GM23248 (cell line): ENCODE measurements at places on chromosomes 5 and 9.

- no peaks in the 10 kb centered on the region for H3K27me3 ChIP-seq
- H3K36me3 ChIP-seq: no peaks in the 10 kb centered on the region
- no peak overlapping the region for H3K4me3 ChIP-seq
- DNase-seq: peak; percentile 26
- no peaks in the 10 kb centered on the region for H3K4me1 ChIP-seq
These were observed 490.2 kb upstream of the DAP start for GRCh38 chr5:11251247-11251646.

- H3K36me3 ChIP-seq: no peaks in the 10 kb centered on the region
- peak; percentile 84 for DNase-seq
- no peaks in the 10 kb centered on the region; the same call in 1 of the 2 replicates for H3K27me3 ChIP-seq
These were observed 25.3 kb upstream of the ENHO start for GRCh38 chr9:34547960-34548611.

GRCh38 chr9:6925836-6926235 lies 168.1 kb downstream of the KDM4C start:
- H3K27ac ChIP-seq: no peak overlapping the region
- H3K4me3 ChIP-seq: no peak overlapping the region
- H3K27me3 ChIP-seq: no peaks in the 10 kb centered on the region

- no peak overlapping the region for H3K4me3 ChIP-seq
- no peaks in the 10 kb centered on the region for H3K27me3 ChIP-seq
- H3K4me1 ChIP-seq: no peaks in the 10 kb centered on the region
These were observed 80.4 kb downstream of the DIRAS2 start for GRCh38 chr9:90562229-90562628.

- H3K27me3 ChIP-seq: no peaks in the 10 kb centered on the region
- H3K4me3 ChIP-seq: no peak overlapping the region
- no peak for DNase-seq
These were observed 32.3 kb downstream of the ERGIC1 start for GRCh38 chr5:172866378-172866777.

GRCh38 chr5:116510517-116510916 lies 64.1 kb downstream of the SEMA6A start:
- no peaks in the 10 kb centered on the region for H3K4me1 ChIP-seq
- DNase-seq: no peak
- H3K27me3 ChIP-seq: 0 out of 2 replicates have a peak, but pooled peaks cover 4% of the 10 kb centered on the region
- H3K4me3 ChIP-seq: no peak overlapping the region
- no peaks in the 10 kb centered on the region for H3K36me3 ChIP-seq

DNA sequence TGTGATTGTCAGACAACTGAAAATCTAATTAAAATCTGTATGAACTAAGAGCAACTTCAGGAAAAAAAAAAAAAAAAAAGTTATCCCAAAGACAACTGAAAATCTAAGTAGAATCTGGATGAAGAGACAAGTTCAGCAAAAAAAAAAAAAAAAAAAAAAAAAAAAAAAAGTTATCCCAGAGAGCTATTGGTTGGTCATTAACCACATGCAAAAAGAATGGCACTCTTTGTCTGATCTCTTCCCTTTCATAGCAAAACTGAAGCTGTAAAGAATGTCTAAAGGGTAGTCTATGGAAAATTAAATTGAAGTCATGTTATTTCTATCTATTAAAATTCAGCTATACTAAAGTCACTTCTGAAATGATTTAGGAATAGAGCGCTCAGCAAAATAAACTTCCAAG lies 32.9 kb downstream of the STRBP start:
- H3K4me3 ChIP-seq: no peak overlapping the region
- no peaks in the 10 kb centered on the region for H3K36me3 ChIP-seq
- no peaks in the 10 kb centered on the region for H3K27me3 ChIP-seq
- H3K27ac ChIP-seq: no peak overlapping the region
- DNase-seq: no peak

DNA sequence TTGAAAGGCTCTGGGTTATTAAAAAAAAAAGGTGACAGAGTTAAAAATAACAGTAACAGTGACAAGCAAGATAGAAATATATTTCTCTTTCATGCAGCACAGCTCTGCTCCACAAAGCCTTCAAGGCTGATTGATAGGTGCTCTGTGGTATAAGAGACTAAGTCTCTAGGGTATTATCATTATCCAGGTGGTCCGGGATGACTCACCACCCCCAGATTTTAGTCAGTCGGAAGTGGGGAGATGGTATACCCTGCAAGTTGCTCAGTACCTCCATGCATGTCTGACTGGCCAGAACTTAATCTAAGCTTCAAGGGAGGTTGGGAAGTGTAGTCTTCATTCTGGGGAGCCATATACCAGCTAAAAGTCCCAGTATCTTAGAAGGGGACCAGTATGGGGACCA lies 76.1 kb downstream of the SLC1A3 start:
- H3K36me3 ChIP-seq: no peaks in the 10 kb centered on the region
- no peak overlapping the region for H3K27ac ChIP-seq
- no peak overlapping the region for H3K4me3 ChIP-seq
- DNase-seq: no peak
- no peaks in the 10 kb centered on the region for H3K27me3 ChIP-seq

GRCh38 chr5:160923936-160924710 lies 72.1 kb upstream of the ATP10B start:
- H3K27ac ChIP-seq: no peak overlapping the region
- H3K36me3 ChIP-seq: no peaks in the 10 kb centered on the region
- H3K27me3 ChIP-seq: no peaks in the 10 kb centered on the region
- DNase-seq: no peak
- no peaks in the 10 kb centered on the region for H3K4me1 ChIP-seq

- H3K27me3 ChIP-seq: no peaks in the 10 kb centered on the region
- H3K36me3 ChIP-seq: no peaks in the 10 kb centered on the region
- DNase-seq: peak; percentile 78
- no peak overlapping the region for H3K27ac ChIP-seq
- H3K4me1 ChIP-seq: peaks cover 17% of the 10 kb centered on the region
These were observed 324.6 kb downstream of the MLLT3 start for GRCh38 chr9:20297646-20298084.

DNA sequence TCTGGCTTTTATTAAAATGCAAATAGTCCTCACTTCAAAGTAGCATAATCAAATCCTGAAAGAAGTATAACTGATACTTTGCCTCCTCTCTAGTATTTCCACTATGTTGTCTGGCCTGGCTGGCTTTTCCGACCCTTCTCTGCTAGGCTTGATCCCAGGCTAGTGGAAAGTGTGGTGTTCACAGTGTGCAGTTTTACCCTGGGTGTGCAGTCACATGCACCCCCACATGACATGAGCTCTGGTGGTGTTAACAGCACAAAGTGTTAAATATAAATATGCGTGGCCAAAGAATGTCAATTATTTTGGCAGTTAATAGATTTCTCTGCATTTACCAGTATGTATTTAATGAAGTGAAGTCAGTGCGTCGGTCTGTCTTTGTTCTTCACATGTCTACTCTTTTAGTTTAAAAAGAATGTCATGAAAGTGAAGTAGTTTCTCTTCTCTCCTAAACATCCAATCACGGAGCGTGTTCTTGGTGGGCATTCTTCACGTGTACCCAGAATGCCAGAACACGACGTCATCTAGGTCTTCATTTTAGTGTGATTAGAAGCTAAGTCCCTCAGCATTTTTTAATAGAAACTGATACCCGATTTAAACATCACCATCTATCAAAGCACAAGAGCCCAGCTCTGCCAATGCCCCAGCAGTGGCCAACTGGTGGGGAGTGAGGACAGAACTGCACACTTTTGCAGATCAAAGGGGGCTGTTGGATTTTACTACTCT lies 286.4 kb downstream of the FANCC start:
- no peak for DNase-seq
- no peaks in the 10 kb centered on the region for H3K27me3 ChIP-seq
- peak overlapping the region; percentile 98 for H3K27ac ChIP-seq
- peaks cover 45% of the 10 kb centered on the region; the same call in 1 of the 2 replicates for H3K36me3 ChIP-seq

DNA sequence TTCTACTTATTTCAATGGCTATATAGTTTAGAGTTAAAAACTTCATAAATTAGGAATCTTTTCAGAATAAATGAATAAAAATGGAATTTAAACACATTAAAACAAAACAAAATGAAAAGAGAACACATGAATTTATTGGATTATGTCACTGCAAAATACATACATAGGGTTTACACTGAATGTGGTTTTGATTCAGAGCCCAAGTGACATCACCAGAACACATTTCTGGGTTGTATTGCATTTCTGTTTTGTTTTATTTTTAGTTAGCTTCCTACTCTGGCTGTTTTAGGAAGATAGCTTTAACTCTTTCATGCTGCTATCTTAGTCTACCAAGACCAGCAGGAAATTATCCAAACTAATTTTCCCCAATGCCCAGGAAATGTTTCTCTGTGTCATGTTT lies 1935.0 kb downstream of the EFNA5 start:
- H3K4me1 ChIP-seq: no peaks in the 10 kb centered on the region
- H3K27me3 ChIP-seq: no peaks in the 10 kb centered on the region
- no peak for DNase-seq
- no peak overlapping the region for H3K27ac ChIP-seq
